LNCaP clone FGC (cell line): ENCODE measurements at places on chromosomes 1 and 21.
A peak's percentile ranks its signal among the peaks of the same experiment; 100 is the strongest.

DNA sequence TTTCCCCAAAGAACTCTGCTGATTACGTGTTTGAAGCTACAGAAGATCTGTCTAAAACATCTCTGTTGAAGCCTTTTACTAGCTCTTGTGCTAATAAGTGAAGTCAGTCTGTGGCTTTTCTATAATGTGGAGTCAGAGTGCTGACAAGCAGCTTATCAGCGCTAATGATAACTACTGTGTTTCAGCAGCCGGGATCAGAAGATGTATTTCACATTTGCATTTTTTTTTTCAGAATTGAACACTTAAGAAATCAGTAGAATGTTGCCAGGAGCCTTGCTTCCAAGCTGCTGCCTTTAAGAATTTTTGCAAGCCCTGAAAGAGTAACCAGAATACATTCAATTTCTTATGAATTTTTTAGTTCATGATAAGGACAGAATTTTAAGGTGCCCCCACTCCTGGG lies 519.4 kb upstream of the NR5A2 start:
- DNase-seq, result no peak

GRCh38 chr21:26581818-26582217 lies 8.7 kb upstream of the CYYR1 start:
- DNase-seq, result no peak

DNA sequence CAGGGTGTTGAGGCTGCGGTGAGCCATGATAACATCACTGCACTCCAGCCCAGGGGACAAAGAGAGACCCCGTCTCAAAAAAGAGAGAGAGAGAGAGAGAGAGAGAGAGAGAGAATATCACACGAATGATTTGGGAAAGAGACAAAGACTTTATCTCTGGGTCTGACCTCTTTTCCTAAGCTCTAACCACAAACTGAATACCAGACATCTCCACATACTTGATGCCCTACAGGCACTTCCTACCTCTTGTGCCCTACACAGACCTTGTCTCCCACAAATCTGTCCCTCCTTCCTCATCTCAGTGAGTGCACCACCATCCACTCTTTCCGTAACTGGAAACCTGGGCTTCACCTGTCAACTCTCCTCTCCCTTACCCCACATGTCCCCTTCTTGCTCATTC lies 27.0 kb upstream of the PTCH2 start:
- no peak for DNase-seq

- peak; percentile 40 for DNase-seq
Measured at GRCh38 chr1:81509594-81509993, 291.1 kb upstream of the ADGRL2 start.

DNA sequence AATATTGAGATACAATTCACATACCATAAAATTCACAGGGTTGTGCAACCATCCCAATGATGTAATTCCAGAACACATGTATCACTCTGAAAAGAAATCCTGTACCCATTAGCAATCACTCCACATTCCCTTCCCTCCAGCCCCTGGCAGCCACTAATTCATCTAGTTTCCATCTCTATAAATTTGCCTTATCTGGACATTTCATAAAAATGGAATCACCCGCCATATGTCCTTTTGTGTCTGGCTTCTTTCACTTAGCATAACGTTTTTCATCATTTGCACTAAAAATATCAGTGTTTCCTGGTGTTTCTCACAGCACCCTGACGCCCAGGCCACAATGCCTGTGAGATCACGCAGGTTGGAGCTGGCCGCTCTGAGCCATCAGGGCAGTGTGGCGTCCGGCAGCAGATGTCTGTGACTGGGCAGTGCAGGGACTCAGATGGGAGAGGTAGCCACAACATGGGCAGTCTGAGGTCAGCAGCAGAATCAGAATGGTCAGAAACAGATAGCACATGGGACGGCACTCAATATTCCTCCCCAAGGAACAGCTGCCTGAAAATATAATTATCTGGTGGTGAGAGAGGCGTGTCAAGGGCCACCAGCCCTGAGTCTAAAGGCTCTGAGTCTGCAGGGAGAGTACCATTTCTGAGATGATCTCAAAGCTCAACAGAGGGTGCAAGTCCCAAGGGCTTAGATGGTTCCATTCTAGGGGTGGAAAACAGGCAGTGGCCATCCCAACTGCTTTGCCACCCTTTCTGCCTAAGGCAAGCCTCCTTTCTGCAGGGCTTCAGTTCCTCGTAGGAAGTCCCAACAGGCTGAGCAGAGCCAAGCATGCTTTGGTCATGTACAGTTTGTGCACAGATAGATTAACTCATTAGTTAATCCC lies 129.4 kb upstream of the EDN2 start:
- no peak for DNase-seq

- no peak for DNase-seq
Measured at GRCh38 chr21:35057428-35057827, 8.3 kb upstream of the RUNX1 start.

DNA sequence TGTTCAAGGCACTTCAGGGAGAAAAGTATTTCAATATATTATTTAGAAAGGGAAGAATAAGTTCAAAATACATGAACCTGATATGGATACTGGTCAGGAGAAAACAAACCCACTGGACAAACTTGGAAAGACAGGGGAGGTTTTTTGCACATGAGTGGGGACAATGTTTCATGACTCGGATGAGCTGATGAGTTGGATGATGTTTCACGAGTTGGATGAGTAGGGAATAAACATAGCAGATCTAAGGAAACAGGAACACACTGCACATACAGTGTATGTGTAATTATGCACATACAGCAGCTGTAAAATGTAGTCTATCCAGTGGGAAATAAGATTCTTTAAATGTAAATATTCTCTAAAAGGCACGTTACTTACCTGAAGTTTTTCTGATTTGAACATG lies 682.9 kb upstream of the ADAMTS5 start:
- DNase-seq, result no peak

- DNase-seq, result no peak
Measured at GRCh38 chr1:153404086-153404635, 12.2 kb upstream of the S100A7A start.

DNA sequence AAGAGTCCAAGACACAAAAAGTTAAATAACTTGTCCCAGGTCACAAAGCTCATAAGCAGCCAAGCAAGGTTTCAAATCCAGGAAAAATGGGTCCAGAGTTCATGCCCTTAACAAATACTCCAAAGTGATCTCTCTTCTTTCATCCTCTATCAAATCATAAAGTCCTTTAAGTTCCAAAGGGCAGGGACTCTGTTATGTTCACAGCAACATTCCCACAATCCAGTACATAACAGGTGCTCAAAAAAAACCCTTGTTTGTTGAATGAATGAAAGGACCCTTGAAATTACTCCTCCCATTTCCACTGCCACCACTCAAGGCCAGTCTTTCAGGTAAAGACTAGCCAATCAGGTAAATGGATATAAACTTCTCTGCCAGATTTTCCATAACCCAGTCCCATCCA lies 2.7 kb downstream of the ABL2 start:
- DNase-seq, result no peak

DNA sequence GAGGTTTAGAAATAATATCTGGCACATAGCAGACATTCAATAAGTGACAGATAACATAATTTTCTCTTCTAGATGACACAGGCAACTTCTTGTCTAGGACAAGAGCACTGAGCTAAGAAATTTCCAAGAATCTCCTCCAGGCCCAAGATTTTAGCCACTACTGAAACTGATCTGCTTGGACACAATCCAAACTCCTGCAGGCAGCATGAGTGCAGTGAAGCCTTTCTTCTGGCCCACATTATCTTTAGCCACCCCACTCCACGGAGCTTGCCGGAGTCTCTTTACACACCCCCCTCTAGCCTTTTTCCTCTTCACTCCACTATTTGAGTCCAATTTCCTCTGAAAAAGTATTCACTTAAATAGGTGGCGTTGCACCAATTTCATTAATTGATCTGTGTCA lies 142.9 kb upstream of the DUSP10 start:
- DNase-seq, result no peak

- DNase-seq, result no peak
Measured at GRCh38 chr1:45393718-45394302, 53.6 kb upstream of the MUTYH start.

DNA sequence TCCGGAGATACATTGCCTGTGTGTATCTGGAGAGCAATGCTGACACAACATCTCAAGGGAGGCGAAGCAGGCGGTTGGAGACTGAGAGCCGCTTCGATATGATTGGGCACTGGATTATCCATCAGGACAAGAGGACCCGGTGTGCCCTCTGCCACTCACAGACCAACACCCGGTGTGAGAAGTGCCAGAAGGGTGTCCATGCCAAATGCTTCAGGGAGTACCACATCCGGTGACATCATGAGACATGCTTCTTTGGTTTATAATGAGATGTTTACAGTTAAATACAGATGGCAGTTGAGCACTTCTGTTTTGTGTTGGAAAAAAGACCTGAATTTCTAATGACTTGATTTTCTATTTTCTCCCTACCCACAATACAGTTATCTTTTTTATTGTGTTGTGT lies 12.1 kb downstream of the PGBD2 start:
- DNase-seq, result no peak

GRCh38 chr1:230730977-230731376 lies 16.2 kb upstream of the CAPN9 start:
- peak; percentile 77 for DNase-seq

GRCh38 chr1:23925279-23925678 lies 12.1 kb upstream of the CNR2 start:
- DNase-seq, result no peak

GRCh38 chr1:186033847-186034271 lies 299.7 kb downstream of the HMCN1 start:
- DNase-seq, result no peak

DNA sequence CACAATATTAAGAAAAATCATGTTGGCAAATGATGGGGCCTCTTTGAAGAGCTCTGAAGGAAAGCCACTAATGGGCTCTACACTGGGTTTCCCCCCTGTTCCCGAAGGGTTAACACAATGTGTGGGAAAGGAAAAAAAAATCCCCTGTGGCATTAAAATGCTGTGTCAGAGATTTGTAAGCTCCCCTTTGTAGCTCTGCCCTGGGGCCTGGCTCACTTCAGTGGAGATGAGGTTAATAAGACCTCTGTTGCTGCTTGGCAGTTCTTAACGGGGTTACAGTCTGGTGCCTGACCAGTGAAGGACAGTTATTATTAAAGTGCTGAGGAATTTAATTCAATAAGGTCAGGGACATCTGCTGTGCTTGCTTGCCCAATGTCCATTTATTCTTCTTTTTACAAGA lies 129.7 kb upstream of the UBE2U start:
- DNase-seq, result no peak
